NCI-H1694 (cell line): ENCODE measurements at places on chromosomes 13 and 19.

- DNase-seq = no peak
These were observed 844.9 kb downstream of the OLFM4 start for GRCh38 chr13:53873558-53873957.

GRCh38 chr13:112160558-112160957 is 93.6 kb downstream of the SOX1 start:
- DNase-seq = no peak

DNA sequence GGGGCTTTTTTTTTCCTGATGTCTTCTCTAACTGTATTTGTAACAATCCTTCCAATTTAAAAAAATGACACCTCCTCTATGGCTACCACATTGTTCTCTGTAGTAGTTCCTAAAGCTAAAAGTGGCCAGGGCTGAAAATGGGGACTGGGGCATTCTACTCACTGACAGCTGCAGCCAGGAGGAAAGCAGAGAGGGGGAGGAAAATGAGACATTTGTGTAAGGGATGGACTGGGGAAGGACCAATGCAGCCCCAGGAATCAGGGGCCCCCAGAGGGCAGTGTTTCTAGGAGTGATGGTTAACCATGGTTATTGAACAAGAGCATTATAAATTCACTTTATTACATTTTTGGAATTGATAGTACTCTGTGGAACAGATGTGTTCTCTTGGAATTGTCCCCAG is 34.3 kb upstream of the C1QTNF9 start:
- no peak for DNase-seq

DNA sequence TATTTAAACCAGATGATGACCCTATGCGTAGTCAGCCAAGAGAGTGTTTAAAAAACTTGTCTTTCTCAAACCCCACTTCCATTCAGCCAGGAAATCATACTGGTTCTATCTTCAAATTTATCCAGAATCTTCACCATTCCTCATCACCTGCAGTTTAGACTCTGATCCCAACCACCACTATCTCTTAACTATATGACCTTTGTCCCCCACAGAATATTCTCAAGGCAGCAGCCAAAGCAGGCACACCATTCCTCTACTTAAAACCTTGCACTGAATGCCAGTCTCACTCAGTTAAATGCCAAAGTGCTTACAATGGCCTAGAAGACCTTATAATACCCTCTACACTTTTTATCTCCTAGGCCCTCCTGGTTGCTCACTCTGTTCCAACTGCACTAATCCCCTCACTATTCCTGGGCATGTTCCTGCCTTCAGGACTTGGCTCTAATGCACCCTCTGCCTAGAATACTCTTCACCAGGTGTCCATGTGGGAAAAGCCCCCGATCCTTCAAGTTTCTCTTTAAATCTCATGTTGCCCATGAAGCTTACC is 10.1 kb downstream of the SUCLA2 start:
- DNase-seq = no peak

GRCh38 chr19:28400953-28401671 is 811.8 kb downstream of the UQCRFS1 start:
- no peak for DNase-seq

DNA sequence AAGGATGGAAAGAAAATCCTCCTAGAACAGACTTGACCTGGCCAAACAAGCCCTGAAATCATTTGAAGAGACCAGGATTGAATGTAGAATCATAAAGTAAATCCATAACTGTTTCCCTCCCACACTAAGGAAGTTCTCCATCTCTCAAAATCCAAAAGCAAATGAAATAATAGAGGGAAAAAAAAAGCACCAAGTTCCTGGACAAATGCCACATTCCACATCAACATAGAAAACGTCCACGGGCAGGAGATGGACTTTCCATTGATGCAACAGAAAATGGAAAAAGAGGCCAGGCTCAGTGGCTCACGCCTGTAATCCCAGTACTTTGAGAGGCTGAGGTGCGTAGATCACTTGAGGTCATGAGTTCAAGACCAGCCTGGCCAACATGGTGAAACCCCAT is 56.2 kb downstream of the INSR start:
- no peak for DNase-seq

DNA sequence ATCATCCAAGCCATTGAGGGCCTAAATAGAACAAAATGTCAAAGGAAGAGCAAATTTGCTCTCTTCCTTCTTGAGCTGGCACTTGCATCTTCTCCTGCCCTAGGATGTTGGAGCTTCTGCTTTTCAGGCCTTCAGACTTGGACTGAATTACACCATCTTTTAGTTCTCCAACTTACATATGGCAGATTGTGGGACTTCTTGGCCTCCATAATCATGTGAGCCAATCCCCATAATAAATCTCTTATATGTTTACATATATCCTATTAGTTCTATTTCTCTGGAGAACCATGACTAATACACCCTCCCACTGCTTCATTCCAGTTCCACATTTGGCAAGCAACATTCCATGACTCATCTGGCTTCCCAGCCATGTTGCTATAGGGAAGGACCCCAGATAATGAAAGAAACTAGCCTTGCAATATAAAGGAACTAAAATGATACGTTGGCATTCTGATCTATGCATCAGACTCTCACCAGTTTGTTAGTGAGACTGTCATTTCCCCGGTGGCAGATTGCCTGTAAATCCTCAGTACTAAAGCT is 11.0 kb upstream of the ACOD1 start:
- no peak for DNase-seq

GRCh38 chr13:110713981-110714796 is 689 bp downstream of the ING1 start:
- DNase-seq = no peak

- no peak for DNase-seq
These were observed 13.6 kb downstream of the TNFSF13B start for GRCh38 chr13:108283110-108283509.

DNA sequence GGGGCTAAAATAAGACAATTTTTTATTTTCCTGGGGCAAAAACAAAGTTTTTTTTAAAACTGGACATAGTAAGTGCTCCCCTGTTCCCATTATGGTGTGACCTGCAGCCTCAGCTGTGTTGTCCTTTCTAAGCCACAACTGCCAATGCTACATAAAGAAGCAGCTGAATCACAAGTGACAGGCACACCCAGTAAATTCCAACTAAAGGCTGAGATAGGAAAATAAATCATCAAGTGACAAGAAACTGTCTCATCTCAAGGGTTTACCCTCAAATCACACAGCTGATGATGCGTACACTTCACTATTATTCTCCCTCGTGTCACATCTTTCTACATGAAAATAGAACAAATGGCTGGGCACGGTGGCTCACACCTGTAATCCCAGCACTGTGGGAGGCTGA is 28.7 kb downstream of the STK24 start:
- no peak for DNase-seq

GRCh38 chr13:73212482-73212881 is 153.7 kb downstream of the KLF5 start:
- DNase-seq = no peak

- no peak for DNase-seq
These were observed 1439.0 kb upstream of the SPRY2 start for GRCh38 chr13:81779876-81780275.

DNA sequence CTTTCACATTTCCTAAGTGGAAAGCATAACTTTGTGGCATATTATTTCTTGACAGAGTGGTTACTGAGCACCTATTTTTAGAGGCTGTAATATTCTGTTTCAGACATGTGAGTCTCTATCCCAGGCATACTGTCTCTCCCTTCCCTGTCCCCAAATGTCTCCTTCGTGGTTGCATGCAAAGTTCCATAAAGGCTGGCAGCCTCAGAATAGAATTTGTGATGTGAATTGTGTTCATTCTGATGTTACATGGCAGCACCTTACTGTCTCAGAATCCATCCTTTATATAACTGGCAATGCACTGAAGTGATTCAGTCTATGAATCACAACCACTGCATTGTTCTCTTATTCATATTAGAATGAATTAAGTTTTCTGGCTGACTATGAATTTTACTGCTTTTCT is 89.0 kb upstream of the SLC7A1 start:
- no peak for DNase-seq

GRCh38 chr13:60787083-60787482 is 390.1 kb downstream of the TDRD3 start:
- no peak for DNase-seq

- no peak for DNase-seq
These were observed 762 bp downstream of the ZNF45 start for GRCh38 chr19:43934055-43934984.

DNA sequence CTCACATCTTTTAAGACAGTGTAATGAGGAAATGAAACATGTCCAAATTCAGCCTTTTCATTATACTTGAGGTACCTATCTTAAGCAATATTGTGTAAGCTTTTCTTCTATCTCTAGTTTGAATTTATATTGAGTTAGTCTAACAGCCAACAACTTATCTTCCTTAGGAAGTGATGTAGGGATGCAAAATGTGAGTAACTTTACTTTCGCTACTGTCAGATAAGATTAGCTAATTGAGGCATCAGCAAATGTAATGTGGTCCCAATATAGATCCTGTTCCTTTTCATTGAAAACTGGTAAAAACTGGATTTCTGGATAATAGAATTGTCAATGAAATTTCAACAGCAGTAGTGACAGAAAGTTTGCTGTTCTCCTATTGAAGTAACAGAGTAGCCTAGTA is 902.2 kb downstream of the GPC5 start:
- DNase-seq = no peak

GRCh38 chr13:49853535-49853934 is 61.1 kb upstream of the KPNA3 start:
- no peak for DNase-seq

DNA sequence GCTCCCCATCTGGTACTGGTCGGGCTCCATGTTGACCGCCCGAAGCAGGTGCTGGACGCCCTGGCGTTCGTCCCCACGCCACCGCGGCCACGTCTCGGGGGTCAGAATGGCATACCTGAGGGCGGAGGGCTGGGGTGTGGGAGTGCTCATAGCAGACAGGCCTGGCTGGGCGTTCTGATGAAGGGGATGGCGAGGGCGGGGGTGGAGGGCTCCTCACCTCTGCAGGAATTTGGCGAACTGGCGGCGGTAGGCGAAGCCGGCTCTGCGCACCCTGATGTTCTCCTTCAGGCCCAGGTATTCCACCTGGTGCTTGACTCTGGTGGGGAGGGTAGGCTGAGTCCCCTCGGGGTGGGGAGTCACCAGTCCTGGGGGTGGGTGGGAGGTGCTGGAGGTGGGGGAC is 22.3 kb upstream of the ZNF414 start:
- DNase-seq = no peak

DNA sequence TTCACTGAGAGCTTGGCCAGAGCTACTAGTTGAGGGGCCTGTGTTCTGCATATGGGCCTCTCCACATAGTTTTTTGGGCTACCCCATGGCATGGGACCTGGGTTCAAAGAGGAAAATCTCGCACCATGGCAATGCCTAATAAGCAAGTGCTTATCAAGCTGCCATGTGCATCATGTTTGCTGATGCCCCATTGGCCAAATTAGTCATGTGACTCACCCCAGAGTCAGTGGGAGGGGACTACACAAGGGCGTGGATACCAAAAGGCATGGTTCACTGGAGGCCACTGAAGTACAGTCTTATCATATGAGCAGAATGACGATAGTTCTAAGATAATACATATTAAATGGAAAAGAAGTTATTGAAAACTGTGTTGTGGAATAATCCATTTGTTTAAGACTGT is 214.8 kb downstream of the LMO7 start:
- DNase-seq = no peak

GRCh38 chr13:85521657-85522056 is 277.6 kb downstream of the SLITRK6 start:
- DNase-seq = no peak

DNA sequence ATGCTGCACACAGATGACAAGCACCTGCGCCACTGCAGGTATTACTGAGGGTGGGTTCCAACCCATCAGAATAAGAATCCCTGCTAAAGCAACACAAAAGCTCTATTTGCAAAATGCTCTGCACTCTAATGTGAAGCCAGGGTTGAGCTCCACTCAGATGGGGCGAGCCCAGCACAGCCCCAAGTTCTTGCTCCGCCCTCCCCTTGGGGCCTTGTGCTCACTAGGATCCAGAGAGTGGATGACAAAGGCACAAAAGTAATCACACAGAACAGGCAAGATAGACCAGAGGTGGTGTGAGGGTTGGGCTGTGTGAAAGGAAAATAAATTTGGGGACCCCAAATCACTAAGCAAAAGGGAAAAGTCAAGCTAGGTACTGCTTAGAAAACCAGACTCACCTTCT is 8.2 kb upstream of the ZNF611 start:
- no peak for DNase-seq

- peak; percentile 39 for DNase-seq
These were observed 57.1 kb downstream of the LMO7 start for GRCh38 chr13:75693227-75693626.

GRCh38 chr19:2227415-2228156 is 8.5 kb downstream of the PLEKHJ1 start:
- no peak for DNase-seq

- DNase-seq = no peak
These were observed 249.8 kb downstream of the DCLK1 start for GRCh38 chr13:35881360-35881759.

GRCh38 chr13:21344662-21345176 is 114.4 kb downstream of the ZDHHC20 start:
- DNase-seq = no peak

GRCh38 chr19:10092648-10093294 is 6.7 kb downstream of the SHFL start:
- DNase-seq = no peak

- no peak for DNase-seq
These were observed 46.4 kb downstream of the PSG3 start for GRCh38 chr19:42693760-42694350.

GRCh38 chr19:34244611-34245299 is 9.6 kb upstream of the GARRE1 start:
- DNase-seq = peak; percentile 41
